Naive B cell (primary cell): ENCODE measurements at places on chromosomes 7 and 10.

GRCh38 chr7:2202361-2202761, 30.4 kb downstream of the MAD1L1 start:
- no peak overlapping the region for H3K27ac ChIP-seq
- H3K4me1 ChIP-seq, result peaks cover 13% of the 10 kb centered on the region
- no peak overlapping the region for H3K4me3 ChIP-seq
- peaks cover 11% of the 10 kb centered on the region for H3K36me3 ChIP-seq
- H3K27me3 ChIP-seq, result no peaks in the 10 kb centered on the region

DNA sequence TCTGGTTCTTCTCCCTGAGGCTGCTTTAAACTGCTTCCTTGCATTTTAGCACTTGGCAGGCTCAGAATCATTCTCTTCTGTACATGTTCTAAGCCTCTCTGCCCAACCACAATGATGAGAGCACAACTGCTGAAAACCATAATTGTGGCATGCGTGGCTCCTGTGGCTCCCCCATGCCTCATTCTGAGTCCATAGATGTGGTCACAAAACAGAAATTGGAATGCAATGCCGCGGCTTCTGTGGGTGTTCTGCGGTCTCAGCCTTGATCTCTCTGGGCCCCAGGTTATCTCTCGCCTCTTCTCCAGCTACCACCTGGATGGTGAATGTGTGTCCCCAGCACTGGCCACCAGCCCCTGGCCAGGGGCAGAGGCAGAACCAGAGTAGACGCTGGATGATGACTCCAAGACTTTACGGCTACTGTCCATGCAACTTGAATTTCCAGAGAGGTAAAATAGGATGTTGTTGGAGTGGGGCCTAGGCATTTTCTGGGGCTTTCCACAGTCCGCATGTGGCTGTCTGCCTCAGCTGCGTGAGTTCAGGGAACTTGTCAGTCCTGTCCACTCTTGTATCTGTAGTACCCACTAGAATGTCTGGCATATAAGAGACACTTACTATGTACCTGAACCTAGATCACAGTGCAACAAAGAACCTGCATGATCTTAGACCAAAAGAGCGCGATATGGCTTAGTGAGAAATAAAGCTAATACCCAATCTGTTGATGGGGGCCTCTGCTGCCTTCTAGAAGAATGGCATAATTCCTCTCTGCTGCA, 52.4 kb upstream of the ADRB1 start:
- H3K4me1 ChIP-seq, result peaks cover 14% of the 10 kb centered on the region
- H3K4me3 ChIP-seq, result no peak overlapping the region
- H3K27ac ChIP-seq, result no peak overlapping the region
- DNase-seq, result no peak
- peaks cover 5% of the 10 kb centered on the region for H3K36me3 ChIP-seq
- peaks cover 12% of the 10 kb centered on the region for H3K27me3 ChIP-seq

GRCh38 chr7:152664636-152665035, 11.3 kb downstream of the XRCC2 start:
- H3K27ac ChIP-seq, result no peak overlapping the region
- H3K36me3 ChIP-seq, result no peaks in the 10 kb centered on the region
- H3K27me3 ChIP-seq, result no peaks in the 10 kb centered on the region
- DNase-seq, result no peak

DNA sequence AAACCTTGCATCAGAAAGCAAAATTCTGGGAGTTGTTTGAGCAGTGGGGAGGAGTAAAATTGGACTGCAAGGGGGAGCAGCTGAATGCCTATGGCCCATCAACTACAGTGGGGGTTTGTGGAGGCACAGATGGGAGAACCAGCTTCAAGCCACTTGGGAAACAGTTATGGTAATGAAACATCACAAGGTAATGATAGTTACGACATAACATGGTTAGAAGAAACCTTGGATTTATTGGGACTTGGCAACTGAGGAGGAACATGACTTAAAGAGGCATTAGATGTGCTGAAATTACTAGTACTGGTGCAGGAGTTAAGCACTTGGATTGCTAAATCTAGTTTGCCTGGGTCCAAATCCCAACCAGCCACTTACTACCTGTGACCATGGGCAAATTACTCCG, 868.4 kb downstream of the KCNMA1 start:
- no peak for DNase-seq
- no peaks in the 10 kb centered on the region for H3K36me3 ChIP-seq
- no peak overlapping the region for H3K27ac ChIP-seq
- no peak overlapping the region for H3K4me3 ChIP-seq
- H3K27me3 ChIP-seq, result peaks cover 5% of the 10 kb centered on the region

- no peak for DNase-seq
- H3K36me3 ChIP-seq, result no peaks in the 10 kb centered on the region
- no peak overlapping the region for H3K27ac ChIP-seq
- H3K4me3 ChIP-seq, result no peak overlapping the region
- H3K27me3 ChIP-seq, result no peaks in the 10 kb centered on the region
Measured at GRCh38 chr10:20289070-20289828, 473.0 kb downstream of the PLXDC2 start.

DNA sequence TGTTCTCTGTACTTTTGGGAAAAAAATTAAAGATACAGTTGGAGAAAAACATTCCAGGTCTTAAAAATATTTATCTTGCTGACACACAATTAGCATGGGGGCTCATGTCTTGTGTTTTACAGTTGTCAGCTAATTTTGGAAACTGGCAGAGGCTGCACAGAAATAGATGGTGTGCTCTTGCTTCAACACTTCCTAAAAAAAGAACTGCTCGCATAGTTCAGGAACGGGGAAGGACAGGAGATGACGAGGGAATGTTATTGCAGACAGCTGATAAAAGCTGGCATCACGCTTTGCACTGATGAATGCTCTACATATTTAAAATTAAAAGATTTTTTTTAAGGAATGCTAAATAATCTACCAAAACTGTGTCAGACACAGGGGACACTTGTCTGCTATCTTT, 103.5 kb upstream of the CELF2 start:
- DNase-seq, result no peak
- H3K36me3 ChIP-seq, result no peaks in the 10 kb centered on the region
- no peak overlapping the region for H3K27ac ChIP-seq
- H3K4me1 ChIP-seq, result no peaks in the 10 kb centered on the region

- no peaks in the 10 kb centered on the region for H3K36me3 ChIP-seq
- no peaks in the 10 kb centered on the region for H3K27me3 ChIP-seq
- DNase-seq, result no peak
- no peak overlapping the region for H3K27ac ChIP-seq
Measured at GRCh38 chr7:154564676-154565075, 438.2 kb downstream of the PAXIP1 start.

DNA sequence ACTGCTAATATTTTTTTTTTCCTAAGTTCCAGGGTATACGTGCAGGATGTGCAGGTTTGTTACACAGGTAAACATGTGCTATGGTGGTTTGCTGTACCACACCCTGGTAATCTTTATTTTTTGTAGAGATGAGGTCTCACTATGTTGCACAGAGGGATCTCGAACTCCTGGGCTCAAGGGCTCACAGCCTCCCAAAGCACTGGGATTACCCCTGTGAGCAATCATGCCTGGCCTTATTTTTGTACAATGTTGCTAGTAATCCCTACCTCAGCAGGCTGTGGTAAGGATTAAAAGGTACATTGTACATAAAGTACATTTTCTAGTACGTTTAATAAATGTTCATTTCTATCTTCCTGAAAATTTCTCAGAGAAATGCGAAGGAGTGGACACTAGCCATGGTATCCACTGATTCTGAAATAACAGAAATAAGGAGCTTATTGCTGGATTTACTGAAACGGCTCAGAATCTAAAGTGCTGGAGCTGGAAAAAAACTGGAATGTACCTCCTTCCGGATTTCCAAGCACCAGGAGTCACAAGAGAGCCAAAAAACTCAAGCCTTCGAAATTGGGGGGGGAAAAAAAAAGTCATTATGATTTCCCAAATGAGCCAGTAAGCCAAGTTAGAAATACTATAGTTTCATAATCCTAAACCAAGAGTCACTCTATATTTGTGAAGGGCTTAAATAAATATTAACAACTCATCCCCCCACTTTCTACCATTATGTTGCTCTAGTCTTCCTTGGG, 69.6 kb downstream of the NT5C2 start:
- H3K27ac ChIP-seq, result peak overlapping the region; percentile 47
- H3K4me3 ChIP-seq, result no peak overlapping the region
- DNase-seq, result no peak
- H3K4me1 ChIP-seq, result peaks cover 8% of the 10 kb centered on the region
- H3K36me3 ChIP-seq, result no peaks in the 10 kb centered on the region
- H3K27me3 ChIP-seq, result no peaks in the 10 kb centered on the region

DNA sequence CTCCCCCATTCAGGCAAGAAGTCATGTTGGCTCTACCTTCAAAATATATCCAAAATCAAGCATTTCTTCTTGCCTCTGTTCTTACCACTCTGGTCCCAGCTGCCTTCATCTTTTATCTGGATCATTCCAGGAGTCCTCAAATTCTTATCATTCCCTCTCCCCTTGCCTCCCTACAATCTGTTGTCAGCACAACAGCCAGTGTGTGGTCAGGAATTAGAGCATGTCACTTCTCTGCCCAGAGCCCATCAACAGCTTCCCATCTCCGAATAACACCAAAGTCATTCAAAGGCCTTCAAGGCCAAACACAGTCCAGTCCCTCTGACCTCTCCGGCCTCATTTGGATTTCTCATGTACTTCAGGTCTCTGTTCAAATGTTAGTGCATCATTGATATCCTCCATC, 70.4 kb downstream of the DENND11 start:
- no peak for DNase-seq
- H3K36me3 ChIP-seq, result peaks cover 21% of the 10 kb centered on the region
- no peaks in the 10 kb centered on the region for H3K4me1 ChIP-seq
- H3K27me3 ChIP-seq, result no peaks in the 10 kb centered on the region
- no peak overlapping the region for H3K4me3 ChIP-seq

- no peak overlapping the region for H3K27ac ChIP-seq
- no peak overlapping the region for H3K4me3 ChIP-seq
- peaks cover 35% of the 10 kb centered on the region for H3K27me3 ChIP-seq
Measured at GRCh38 chr10:1575481-1576244, 161.7 kb downstream of the ADARB2 start.

DNA sequence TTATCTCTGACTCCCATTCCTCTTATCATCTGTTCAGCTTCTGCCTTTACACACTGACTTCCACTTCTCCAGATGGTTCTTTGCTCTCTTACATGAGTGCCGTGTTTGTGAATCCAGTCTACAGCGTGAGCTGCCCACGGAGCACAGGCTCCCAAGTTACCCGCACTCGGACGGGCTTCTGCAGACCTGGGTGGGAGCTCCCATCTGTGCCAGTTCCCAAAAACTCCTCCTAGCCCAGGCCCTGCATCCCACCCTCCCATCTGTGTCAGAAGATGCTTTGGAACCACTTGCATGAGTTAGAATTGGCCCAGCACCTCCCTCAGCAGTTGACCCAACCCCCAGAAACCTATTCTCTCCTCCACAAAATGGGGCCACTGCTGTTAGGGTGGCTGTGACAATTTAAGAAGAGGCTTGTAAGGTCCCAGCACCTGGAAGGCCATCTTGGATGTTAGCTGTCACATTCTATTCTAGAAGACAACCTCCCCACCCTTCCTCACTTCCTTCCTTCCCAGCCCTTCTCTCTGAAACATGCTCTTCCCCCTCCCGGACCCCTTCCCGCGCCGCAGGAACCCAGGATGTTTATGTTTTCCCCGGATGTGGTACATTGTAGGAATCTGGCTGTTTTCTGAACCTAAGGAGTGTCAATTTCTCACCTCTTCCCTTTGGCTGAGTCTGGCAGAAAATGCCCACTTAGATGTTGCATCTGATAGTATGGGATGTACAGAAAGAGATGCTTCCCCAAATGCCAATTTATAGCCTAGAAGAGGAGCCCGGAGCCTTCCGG, 79.2 kb downstream of the CCDC3 start:
- no peaks in the 10 kb centered on the region for H3K36me3 ChIP-seq
- peaks cover 24% of the 10 kb centered on the region for H3K27me3 ChIP-seq
- H3K4me1 ChIP-seq, result no peaks in the 10 kb centered on the region
- DNase-seq, result no peak
- no peak overlapping the region for H3K4me3 ChIP-seq
- H3K27ac ChIP-seq, result no peak overlapping the region

DNA sequence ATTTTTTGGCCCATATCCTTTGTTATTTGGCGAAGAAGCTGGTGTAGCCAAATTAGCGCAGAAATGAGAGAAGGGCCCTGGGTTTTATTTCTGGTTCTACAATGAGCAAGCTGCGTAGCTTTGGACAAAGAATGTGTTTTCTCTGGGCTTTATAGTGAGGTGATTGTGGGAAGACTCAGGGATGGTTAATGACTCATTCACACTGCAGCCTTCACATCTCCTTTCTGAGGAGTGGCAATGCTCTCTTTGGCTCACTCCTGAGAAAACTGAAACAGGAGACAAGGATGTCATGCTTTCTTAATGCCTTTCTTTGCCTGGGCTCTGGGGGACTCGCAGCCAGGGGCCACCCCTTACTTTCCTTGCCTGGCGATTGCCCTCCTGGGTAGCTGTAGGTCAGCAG, 271.0 kb upstream of the PODXL start:
- H3K27me3 ChIP-seq, result peaks cover 15% of the 10 kb centered on the region
- no peaks in the 10 kb centered on the region for H3K36me3 ChIP-seq
- H3K4me3 ChIP-seq, result no peak overlapping the region

DNA sequence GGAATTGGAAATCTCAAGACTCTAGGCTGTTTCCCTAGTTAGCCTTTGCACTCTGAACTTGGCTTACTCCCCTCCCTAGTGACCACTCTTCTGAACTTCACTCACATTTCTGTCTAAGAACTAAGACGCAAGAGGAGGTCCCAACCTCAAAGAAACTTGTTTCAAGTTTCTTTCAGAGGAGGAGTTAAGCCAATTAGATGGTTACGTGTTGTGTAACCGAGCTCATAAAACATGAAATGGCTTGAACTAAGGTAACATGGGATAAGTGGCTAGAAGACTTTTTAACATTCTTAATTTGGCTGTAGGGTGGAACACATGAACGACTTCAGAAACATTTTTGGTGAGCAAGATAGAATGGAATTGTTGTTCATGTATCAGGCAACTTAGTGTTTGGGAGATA, 39.5 kb upstream of the SEC61G start:
- no peaks in the 10 kb centered on the region for H3K36me3 ChIP-seq
- H3K27me3 ChIP-seq, result peaks cover 16% of the 10 kb centered on the region
- no peak overlapping the region for H3K27ac ChIP-seq
- H3K4me1 ChIP-seq, result no peaks in the 10 kb centered on the region
- no peak overlapping the region for H3K4me3 ChIP-seq
- no peak for DNase-seq

DNA sequence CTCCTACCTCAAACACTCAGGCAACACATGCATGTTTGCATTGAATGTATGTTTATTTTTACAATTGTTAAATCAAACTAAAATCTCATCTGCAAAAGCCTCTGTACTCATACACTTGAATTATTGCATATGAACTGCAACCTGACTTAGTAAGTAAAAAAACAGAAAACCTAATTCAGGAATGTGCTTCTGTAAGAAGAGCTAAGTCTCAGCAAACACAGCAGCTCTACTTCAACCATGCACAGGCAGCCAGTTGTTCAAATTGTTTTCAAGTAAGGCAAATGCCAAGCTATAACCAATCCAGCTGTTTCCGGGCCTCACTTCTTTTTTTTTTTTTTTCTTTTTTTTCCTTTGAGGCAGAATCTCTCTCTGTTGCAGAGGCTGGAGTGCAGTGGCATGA, 93.5 kb upstream of the MALRD1 start:
- no peak for DNase-seq
- no peaks in the 10 kb centered on the region for H3K4me1 ChIP-seq
- H3K27ac ChIP-seq, result no peak overlapping the region
- no peaks in the 10 kb centered on the region for H3K27me3 ChIP-seq
- H3K4me3 ChIP-seq, result no peak overlapping the region
- H3K36me3 ChIP-seq, result no peaks in the 10 kb centered on the region
